SK-N-SH (cell line): ENCODE measurements at places on chromosomes 2 and 18.

DNA sequence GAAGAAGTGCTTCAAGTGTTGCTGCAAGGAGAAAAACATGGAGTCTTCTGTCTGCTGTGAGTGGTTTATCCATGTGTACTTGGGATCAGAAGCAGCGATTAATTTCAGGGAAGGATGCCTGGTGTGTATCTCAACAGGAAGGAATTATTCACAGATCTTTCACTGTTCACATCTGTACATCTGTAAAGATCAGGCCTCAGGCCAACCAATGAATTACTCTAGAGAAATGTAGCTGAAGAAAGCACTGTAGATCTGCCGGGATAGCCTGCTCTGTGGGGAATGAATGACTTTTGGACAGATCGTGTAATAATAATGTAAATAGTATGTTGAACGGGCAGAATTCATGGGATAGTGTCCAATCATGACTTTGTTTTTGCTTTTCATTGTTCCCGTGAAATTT is 54.0 kb upstream of the SPP2 start:
- no peak for DNase-seq

- no peak for DNase-seq
These were observed 45.3 kb downstream of the ACAA2 start for GRCh38 chr18:49768051-49768391.

- DNase-seq: no peak
These were observed 237.6 kb downstream of the PRKCE start for GRCh38 chr2:45889053-45889452.

- no peak for DNase-seq
These were observed 101.0 kb upstream of the RIOK3 start for GRCh38 chr18:23352042-23352441.

- no peak for DNase-seq
These were observed 123.9 kb downstream of the CACNB4 start for GRCh38 chr2:151974988-151975387.

DNA sequence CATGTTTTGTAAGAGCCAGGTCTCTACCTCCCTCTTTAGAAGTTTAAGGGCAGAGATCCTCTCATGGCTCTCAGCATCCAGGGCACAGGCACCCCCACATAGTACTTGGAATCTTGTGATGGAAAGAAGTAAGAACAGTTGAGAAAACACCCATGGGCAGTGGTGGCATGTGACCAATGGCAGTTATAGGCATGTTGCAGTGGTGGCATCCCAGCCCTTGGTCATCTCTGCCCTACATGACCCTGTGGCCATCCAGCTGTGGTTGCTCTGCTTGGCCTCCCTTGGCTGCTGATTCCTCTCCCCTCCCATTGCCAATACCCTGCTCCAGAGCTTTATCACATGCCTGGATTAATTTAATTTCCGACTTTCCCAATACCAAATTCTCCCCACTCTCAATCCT is 13.3 kb upstream of the MSH2 start:
- no peak for DNase-seq

GRCh38 chr2:51299370-51299769 is 267.4 kb upstream of the NRXN1 start:
- DNase-seq: no peak

DNA sequence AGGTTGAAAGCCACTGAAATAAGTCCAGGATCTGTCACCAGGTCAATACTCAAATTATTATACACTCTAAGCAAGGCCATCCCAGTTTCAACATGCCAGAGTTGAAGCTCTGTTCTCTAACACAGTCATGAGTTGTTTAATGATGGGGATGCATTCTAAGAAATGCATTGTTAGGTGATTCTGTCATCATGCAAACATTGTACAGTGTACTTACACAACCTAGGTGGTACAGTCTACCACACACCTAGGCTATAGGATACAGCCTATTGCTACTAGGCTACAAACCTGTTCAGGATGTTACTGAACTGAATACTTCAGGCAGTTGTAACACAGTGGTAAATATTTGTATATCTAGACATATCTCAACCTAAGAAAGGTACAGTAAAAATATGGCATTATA is 162.2 kb downstream of the BAZ2B start:
- DNase-seq: no peak

DNA sequence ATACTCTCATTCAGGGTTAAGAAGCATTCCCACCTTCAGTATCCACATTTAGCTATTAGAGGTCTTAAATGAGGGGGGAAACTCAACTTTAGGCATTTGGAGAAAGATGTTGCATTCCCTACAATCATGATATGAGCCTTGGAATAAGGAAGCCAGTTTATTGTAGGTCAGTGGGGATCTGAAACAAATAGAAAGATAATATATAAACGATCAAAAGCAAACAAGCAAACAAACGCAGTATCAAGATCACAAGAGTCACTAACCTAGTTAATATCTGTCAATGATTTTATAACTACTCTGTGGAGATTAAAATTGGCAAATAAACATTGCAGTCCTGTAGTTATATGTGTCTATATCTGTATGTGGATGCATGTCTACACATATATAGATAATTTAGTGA is 152.4 kb upstream of the LRATD1 start:
- no peak for DNase-seq

- no peak for DNase-seq
These were observed 4.9 kb downstream of the KCNE4 start for GRCh38 chr2:223056701-223057418.

DNA sequence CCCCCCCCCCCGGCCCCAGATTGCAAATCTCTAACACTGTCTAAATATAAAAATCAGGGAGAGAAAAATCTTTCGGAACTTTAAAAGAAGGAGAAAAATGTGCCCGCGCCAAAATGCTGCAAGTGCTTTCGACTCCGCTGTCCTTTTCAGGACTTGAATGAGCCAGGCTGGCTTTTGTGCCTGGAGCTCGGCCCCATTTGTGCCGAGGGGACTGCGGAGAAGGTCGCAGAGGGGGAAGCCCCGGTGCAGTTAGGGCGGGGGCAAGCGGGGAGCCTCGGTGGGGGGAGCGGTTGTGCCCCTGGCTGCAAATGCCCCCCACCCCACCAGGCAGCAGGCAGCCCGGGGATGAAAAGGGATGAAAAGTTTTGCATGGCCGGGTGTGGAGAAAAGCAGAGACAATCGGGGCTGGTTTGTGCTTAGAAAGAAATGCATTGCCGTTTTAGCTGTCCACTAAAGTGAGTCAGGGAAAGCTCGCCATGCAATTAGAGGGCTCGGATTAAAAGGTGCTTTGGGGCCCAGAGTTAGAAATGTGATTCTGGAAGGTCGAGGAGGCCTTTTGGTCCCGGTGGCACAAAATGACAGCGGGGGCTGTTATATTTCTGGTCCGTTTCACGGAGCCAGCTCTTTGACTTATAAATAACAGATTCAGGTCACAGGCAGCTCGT is 1.6 kb downstream of the INHBB start:
- no peak for DNase-seq

GRCh38 chr2:145597809-145598208 is 1077.9 kb upstream of the ZEB2 start:
- DNase-seq: no peak

DNA sequence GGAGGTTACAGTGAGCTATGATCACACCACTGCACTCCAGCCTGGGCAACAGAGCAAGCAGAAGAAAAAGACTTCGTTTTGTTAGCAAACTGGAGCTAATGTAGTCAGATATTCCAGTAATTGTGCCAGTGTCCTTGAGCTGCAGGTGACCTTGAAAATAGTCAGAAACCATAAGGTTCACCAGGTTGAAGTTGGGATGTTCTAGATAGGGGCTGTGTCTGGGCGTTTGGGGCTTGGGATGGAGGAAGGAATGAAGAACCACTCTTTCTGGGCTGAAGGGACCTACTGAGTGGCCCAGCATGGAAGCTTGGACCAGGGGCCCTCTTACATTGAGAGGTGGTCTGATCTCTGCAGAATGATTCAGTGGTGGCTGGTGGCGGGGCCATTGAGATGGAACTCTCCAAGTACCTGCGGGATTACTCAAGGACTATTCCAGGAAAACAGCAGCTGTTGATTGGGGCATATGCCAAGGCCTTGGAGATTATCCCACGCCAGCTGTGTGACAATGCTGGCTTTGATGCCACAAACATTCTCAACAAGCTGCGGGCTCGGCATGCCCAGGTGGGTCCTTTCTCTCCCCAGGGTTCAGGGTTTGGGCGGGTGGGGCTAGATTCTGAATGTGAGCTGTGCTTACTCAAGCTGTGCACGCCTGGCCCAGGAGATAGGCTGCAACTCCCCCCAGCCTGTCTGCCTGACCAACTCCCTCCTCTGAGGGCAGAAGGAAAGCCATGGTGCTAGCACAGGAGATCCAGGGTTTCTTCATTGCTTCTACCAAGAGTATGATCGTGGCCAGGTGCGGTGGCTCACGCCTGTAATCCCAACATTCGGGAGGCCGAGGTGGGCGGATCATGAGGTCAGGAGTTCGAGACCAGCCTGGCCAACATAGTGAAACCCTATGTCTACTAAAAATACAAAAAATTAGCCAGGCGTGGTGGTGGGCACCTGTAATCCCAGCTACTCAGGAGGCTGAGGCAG is 17.1 kb downstream of the CCT7 start:
- no peak for DNase-seq

DNA sequence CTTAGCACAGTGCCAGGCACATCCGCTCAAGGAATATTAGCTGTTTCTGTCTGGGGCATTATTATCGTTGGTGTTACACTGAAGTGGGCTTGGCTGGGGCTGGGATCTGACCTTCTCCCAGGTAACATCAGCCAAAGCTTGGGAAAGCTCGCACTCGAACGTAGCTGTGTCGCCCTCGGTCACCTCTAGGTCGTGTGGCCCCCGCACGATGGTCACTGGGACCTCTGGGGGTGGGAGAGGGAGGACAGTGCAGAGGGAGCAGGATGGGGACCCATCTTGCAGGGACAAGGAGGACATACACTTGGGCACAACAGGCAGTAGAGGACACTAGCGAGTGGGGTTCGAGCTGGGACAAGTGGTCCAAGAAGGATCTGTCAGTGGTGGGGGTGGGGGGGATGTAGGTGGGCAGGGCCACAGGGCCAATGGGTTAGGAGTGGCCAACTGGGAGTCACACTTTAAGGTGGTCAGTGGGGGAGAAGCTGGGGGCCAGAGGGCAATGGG is 9.7 kb downstream of the TMEM198 start:
- no peak for DNase-seq

DNA sequence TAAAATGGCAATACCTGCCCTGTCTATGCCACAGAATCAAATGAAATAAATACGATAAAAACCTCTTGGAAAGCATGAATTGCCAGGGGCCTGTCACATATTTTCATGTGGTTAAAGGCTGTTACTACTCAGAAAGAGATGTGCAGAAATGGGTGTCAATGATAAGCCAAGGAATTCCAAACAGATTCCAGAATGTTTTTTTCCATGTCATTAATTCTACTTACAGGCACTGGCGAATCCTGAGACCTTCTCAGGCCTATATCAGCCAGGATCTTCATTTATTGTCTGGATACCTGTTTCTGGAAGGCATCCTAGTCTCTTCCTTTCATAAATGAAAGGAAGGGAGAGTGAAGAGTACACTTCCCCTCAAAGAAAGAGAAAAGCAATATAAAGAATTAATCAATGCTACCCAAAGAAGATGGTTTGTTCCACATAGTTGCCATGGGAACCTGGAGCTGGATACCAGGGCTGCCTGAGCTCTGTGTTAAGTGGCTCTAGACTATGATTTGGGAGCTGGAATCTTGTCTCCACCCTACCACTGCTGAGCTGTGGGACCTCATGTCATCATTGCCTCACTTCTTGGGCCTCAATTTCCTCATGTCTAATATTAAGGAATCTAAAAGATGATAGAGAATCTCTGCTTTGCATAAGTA is 335.1 kb upstream of the SKOR2 start:
- no peak for DNase-seq

- no peak for DNase-seq
These were observed 22.0 kb upstream of the DAPL1 start for GRCh38 chr2:158773121-158773520.

DNA sequence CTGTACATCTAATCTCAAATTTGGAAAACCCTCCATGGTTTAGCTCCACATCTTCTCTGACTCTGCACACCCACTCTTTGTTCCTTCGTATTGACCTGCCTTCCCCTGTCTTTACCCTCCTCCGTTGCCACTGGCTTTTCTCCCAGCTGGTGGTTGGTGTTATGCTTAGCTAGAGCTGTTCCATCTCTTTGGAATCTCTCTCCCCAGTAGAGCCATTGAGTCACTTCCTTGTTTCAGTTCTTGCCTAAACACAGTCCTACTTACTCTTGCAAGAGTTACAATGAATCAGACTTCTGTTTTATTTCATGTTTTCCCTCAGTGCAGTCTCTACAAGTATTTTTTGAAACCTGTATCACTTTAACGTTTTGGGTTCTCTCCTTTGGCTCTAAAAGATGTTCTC is 263.9 kb downstream of the LTBP1 start:
- no peak for DNase-seq

- DNase-seq: no peak
These were observed 572.7 kb upstream of the SALL3 start for GRCh38 chr18:78406743-78407465.

- DNase-seq: no peak
These were observed 277.8 kb downstream of the SETBP1 start for GRCh38 chr18:44958455-44958854.

- no peak for DNase-seq
These were observed 35.5 kb upstream of the MAPRE3 start for GRCh38 chr2:26934985-26935384.

DNA sequence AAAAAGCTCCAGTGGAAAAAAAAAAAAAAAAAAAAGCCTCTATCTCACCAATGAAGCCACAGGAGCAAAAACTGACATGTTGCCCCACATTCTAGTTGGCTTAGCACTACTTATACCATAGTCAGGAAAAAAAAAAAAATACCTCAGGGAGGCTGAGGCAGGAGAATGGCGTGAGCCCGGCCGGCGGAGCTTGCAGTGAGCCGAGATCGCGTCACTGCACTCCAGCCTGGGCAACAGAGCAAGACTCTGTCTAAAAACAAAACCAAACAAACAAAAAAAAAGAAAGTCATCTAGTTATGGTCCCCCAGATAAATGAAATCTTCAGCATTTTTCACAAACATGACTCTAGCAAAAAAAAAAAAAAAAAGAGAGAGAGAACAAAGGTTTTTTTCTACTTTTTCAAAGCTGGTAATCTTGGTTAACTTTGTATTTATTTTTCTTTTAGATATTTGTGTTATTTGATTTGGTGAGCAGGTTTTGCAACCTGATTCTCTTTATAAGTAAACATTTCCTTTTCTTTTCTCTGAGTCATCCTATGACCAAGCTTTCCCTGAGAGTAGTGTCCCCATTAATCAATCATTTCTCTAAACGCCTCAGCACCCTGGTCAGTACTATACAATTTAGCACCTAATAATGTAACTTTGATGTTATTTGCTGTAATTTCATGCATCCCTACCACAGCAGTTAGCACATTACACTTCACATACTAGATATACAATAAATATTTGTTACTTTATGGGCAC is 273.7 kb upstream of the PIK3C3 start:
- DNase-seq: no peak

DNA sequence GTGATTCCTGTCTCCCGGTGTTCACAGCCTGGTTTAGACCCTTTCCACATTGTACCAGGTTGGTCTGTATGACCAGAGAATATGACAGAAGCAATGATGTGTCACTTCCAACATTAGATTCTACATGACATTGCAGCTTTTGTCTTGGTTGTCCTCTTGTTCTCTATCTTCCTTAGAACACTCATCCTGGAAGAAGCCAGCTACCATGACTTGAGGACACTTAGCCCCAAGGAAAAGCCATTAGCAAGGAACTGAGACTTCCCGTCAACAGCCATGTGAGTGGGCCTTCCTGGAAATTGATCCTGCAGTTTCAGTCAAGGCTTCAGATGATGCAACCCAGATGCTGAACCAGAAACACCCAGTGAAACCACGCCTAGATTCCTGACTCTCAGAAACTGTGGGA is 143.3 kb downstream of the MREG start:
- no peak for DNase-seq
